HT-29 (cell line): ENCODE measurements at places on chromosomes 6 and 20. TPM values are rescaled to one million over a fixed set of nuclear protein-coding genes. Genes with fewer than 3 reads are reported as not detected.
A peak's percentile ranks its signal among the peaks of the same experiment; 100 is the strongest.

The GRM4 gene
- total RNA-seq = not detected in 2 replicates

The ZC2HC1B gene
- not detected in 2 replicates for total RNA-seq

The SNX21 gene
- 30.8 and 31.2 TPM in 2 replicates for total RNA-seq

The ZSCAN26 gene
- 1.0 and 3.2 TPM in 2 replicates for total RNA-seq

The GJE1 gene
- total RNA-seq = not detected in 2 replicates

The MCM3 gene
- 163 and 170 TPM in 2 replicates for total RNA-seq

The ZSCAN16 gene
- 4.5 and 5.8 TPM in 2 replicates for total RNA-seq

The SAMD3 gene
- not detected in 2 replicates for total RNA-seq

The SLC35D3 gene
- 0.05 and 0.66 TPM in 2 replicates for total RNA-seq

GRCh38 chr6:169406034-169406433 lies 152.4 kb upstream of the THBS2 start:
- DNase-seq = no peak

DNA sequence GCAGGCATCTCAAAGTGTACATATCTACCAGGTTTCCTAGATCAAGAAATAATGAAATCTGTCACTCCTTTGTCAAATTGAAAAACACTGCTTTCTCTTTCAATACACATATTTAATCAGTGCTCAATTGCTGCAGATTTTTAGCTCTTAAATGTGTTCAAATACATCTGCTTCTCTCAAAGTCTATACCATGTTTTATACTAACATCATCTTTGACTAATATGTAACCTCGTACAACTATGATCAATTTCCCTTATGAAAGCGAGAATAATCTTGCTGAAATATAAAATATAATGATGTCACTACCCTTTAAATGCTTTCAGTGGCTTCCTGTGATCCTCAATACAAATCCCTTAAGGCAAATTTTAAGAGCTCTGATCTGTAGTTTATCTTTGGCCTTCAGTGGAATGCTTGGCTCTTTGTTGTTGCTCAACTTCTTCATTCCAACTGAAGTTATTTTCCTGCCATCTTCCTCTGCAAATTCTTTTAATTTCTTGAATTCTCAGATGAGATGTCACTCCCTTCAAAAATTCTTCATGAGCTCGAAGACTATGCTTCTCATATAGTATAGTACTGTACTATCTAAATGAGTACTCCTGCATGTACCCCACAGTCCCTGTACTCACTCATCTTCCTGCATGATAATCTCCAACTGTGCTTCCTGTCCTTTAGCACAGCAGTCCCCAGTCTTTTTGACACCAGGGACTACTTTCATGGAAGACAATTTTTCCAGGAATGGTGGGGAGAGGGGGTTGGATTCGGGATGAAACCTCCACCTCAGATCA lies 545.1 kb upstream of the GJE1 start:
- no peak for DNase-seq

DNA sequence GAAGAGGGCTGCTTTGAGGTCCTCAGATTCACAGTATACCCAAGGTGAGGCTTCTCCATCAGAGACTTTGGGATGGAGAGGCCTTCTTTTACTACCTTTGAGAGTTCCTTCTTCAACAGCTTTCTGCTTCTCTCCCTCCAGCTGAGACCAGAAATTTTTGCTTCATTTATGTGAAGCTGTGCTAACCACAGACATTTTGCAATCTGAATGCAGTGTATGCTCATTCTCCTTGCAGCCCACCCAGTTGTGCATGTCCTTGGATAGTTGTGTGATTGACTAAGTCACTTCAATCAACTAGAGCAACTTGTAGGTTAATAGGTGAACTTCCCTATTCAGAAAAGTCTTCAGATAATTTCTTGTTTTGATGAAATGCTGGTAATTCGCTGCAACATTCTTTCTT lies 20.1 kb downstream of the DCBLD1 start:
- no peak for DNase-seq

- DNase-seq = no peak
Measured at GRCh38 chr6:110226261-110226660, 46.0 kb downstream of the CDC40 start.

DNA sequence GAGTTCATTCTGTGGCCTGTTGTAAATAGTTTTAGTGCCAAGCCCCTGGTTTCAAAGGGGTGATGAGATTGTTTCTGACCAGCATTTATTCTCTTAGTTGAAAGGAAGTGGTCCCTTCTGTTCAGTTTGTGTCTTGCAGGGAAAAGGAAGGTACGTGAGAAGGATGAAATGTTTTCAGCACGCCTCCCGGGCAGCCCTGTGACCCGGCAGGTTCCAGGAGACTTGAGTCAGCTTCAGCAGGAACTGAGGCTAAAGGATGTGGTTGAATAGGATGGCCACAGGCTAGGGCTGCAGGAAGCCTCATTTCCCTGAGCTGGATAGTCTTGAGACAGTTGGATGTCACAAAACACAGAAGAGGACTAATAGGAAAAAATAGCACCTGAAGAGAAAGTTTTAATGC lies 132.4 kb upstream of the SYNDIG1 start:
- DNase-seq = no peak

GRCh38 chr20:48238326-48238725 lies 453.0 kb upstream of the SULF2 start:
- DNase-seq = no peak

DNA sequence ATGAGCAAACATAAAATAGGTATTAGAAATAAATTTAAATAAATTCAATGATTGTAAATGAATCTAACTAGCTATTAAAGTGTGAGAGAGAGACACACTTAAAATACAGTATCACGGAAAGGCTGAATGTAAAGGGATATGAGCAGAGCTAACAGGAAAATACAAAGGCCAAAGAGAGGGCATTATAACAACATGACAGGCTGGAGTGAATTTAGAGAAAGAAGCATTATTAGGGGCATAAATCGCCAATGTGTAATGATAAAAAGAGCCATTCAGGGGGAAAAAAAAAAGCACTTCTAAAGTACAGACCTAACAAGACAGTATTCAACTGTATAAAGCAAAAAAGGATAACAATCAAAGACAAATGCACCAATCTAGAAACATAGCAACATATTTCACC lies 28.1 kb downstream of the DACT2 start:
- no peak for DNase-seq

DNA sequence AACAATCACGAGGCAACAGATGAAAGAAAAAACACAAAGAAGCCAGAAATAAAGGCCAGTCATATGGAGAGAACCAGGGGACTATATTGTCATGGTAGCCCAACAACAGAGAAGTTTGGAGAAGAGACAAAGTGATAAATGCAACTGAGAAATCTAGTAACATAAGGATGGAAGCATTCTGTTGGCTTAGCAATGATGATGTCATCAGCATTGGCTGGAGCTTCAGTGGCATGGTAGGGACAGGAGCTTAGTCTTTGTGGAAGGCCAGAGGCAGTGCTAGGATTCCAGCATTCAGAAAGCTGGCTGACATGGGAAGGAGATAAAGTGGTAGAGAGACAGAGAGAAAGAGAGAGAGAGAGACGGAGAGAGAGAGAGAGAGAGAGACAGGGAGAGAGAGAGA lies 276.4 kb downstream of the TRDN start:
- DNase-seq = no peak

GRCh38 chr20:20411402-20411801 lies 43.5 kb downstream of the INSM1 start:
- DNase-seq = no peak

- DNase-seq = no peak
Measured at GRCh38 chr20:35368666-35369423, 42.9 kb downstream of the UQCC1 start.

DNA sequence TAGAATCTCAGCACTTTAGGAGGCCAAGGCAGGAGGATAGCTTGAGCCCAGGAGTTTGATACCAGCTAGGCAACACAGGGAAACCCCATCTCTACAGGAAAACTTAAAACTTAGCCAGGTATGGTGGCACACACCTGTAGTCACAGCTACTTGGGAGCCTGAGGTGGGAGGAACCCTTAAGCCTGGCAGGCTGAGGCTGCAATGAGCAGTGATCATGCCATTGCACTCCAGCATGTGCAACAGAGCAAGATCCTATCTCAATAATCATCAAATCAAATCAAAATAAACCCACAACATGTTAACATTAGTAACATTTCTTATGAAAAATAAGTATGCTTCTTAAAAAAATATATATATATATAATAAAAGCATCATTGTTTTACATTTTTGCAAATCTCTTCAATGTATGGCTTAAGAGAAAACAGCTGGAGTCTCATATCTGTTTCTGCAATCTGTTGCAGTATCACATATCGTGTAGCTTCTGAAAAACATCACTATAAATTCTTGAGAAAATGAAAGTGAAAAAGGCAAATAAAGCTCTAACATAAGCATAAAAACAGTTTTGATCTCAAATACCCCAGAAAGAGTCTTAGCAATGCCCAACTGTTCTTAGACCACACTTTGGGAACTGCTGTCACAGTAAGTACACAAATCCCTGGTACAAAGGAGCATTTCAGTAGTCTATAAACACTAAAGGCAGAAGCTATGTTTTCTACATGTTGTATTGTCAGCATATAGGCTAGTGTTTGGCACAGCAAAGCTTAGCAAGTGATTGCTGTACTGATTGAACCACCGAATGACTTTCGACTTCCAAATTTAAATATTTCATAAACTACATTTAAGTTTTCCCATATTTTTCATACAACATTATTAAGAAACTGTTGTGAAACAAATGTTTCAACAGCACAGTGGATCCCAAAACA lies 8.0 kb downstream of the MMUT start:
- no peak for DNase-seq

GRCh38 chr20:2245637-2246036 lies 50.2 kb upstream of the TGM3 start:
- DNase-seq = no peak

DNA sequence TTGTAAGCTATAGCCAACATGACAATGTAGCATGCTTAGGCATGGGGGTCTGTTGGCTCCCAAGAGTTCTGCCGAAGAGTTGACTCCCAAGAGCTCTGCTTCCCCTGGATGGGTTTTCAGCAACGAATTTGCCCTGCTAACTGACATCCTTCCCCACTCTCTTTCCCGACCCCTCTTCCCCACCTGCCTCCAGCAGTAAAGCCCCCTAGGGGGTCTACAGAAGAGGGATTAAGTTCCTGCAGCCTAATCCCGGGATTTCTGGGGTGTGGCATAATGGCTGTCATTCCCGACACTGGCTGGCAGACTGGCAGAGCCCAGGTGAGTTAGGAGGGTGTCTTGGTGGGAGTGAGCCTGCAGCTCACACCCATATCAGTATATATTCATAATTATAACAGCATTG lies 121.0 kb upstream of the ZNF184 start:
- DNase-seq = no peak

DNA sequence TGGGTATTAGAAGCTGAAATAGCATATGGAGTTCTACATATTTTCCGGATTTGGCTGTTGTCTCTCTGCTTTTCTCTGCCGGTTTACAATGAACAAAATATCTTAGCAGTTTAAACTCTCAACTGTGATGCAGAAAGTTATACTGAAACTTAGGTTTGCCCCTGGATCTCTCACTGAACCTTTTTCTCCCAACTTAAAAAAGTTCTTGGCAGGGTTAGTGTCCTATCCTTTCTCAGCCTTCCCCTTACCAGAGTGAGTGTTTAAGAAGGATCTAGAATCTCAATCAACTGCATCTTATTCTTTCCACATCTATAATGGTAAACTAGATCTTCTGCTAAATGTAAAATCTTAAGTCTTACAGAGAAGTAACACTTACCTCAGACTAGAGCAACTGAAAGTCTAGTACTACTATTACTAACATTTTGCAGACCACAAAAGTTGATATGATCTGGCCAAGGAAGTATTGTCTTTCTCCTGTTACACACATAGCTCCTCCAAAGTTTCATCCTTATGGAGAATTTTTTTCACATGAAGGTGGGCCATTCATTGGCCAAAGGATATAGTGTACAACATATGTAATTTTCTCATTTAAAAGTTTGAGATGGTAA lies 392.3 kb upstream of the RUNX2 start:
- DNase-seq = no peak

DNA sequence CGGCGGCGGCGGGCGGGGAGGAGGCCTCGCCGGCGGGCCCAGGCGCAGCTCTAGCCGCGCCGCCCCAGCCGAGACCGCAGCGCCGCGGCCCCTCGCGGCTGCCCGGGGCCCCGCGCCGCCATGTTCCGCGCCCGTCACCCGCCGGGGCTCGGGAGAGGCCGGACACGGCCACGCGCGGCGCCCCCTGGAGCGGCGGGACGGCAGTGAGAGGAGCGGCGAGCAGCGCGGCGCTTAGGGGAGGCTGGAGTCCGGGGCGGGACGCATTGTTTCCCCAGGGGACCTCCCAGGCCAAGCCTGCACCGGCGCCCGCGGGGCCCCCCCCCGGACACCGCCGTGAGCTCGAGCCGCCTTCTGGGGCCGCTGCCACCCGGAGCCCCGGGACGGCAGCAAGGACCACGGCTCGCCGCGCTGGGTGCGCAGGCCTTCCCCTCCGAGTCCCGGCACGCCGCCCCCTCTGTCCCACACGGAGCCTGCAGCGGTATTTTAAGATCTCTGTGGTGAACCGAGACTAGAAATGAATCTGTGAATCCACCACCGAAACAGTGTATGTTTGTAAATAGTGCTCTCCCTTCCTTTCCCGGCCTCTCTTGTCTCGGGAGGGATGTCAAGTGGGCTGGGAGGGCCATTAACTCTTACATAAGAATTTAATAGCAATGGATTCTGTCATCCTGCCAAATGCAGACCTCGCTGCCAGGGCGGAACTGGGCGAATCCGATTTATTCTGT lies 424 bp upstream of the KIF13A start:
- DNase-seq = peak; percentile 72

DNA sequence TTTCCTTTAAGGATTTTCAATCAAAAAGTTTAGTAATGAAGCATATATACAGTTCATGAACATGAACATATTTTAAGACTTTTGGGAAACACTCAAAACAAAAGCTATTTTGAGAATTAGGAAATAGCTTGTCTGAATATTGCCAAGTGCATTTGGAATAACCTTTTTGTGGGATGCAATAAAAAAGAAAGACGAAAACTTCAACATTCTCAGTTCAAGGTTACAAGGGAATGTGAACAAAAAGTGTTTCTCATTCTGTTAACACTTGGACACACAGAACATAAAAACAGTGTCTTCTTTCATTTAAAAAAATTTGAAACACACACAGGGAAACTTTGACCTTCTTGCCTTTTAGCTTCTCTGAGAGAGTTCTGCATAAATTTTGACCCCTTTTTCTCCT lies 72.7 kb upstream of the TCF21 start:
- DNase-seq = no peak

- no peak for DNase-seq
Measured at GRCh38 chr6:88922775-88923548, 40.5 kb downstream of the RNGTT start.

DNA sequence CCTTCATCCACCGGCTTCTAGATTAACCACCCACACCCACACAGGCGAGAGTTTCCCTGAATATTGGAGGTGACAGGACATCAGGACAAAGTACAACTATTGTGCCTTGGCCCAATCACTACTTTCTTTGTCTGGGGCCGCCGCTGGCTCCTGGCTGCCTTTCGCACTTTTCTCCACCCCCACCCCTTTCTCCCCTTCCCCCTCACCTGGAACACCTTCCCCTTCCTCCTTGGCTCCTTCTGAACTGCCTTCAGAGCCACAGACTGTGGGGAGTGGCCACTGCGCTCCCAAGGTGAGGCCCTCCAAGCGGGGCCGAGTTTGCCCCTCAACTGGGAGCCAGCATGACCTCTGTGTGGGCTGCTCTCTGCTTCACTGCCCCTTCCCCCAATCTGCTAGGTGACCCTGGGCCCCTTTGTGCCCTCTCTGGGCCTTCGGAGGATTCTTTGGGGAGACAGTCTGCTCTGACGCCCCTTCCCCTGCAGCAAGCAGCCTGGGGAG lies 3.0 kb upstream of the VEGFA start:
- peak; percentile 13 for DNase-seq
